Stimulated activated CD8-positive, alpha-beta memory T cell treated with anti-CD3 and anti-CD28 coated beads, Interleukin-12 subunit alpha, Interleukin-12 subunit beta, amount 100 ng/mL, for 4 hours (primary cell): ENCODE measurements at places on chromosomes 1 and 21.

DNA sequence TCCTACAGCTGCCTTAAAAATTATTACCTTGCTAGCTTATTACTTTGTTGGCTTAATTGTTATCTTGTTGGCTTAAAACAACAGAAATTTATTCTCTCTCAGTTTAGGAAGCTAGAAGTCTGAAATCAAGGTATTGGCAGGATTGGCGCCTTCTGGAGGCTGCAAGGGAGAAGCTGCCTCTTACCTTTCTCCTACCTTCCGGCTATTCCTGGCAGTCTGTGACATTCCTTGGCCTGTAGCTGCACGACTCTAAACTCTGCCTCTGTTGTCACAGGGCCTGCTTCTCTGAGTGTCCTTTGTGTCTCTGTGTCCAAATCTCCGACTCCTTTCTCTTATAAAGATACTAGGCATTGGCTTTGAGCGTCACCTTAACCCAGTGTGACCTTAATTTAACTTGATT lies 579.9 kb upstream of the B3GALT2 start:
- DNase-seq, result no peak

DNA sequence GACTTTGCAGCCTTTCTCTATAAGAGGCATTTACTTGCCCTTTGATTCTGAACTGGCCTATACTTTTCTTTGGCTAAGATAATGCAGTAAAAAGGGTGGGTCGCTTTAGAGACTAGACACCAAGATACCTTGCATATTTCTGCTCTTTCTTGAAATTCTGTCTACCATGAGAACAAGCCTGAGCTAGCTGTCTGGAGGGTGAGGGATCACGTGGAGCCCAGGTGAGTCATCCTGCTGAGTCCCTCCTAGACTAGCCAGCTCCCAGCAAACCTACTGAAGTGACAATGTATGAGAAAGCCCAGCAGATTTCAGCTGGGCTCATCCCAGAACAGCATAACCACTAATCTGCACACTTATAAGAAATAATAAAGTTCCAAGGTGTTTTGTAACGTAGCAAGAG lies 408.0 kb upstream of the KAZN start:
- no peak for DNase-seq

DNA sequence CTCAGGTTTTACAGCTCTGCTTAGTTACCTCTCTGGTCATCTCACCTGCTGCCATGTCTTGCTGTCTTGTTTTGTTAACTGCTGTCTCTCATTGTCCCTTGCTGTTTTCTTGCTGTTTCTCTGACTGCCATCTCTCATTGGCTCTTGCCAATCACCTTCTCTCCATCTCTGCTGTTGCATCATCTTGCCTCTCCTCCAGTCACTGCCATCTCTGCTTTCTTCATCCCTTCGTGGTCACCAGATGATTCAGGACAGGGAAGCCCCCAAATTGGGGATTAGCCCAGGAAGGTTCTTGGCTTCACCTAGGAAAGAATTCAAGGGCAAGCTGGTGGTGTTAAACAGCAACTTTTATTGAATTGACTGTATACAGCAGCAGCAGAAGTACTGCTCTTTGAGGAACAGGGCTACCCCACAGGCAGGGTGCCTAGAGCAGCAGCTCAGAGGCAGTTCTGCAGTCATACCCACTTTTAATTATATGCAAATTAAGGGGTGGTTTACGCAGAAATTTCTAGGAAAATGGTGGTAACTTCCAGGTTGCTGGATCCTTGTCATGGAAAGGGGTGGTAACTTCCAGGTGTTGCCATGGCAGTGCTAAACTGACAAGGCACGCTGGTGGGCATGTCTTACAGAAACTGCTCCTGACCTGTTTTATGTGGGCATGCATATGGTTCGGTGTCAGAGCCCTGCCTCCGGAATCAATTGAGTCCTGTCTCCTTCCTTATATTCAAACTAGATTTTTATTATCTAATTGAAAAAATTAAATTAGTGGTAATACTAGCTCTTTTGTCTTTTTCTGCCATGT lies 33.4 kb downstream of the SUCO start:
- DNase-seq, result no peak

DNA sequence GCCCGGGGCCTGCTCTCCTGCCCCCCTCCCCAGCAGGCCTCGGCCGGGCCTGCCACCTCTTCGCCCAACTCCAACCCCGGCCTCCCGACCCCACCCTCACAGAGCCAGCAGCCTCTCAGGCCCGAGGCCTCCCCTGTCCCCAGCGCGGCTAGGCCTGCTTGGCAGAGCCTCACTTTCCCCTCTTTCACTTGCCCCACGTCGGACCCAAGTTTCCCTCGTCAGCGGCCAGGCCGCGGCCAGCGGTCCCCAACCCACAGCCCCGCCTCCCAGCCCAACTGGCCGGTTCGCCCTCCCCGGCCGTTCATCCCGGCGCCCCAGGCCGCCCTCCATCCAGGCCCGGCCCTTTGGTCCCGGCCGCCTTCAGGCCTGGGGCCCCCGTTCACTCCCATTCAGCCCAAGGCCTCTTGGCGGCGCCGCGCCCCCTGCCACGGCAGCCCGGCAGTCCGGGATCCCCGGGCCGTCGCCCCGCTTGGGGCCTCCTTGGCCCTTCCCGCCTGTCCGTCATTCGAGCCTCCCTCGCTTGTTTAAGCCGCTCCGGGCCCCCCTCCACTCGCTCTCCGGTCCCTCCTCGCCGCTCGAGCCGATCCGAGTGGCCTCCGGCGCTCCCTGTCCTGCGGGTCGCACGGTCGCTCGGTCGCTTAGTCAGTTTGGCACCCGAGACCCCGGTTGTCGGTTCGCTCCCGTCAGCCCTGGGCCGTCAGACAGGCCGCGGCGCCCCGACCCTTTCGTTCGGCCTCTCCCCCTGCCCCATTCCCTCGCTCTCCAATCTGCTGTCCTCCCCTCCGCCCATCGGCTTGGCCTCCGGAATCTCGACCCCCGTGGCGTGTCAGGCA lies 1.4 kb downstream of the LRRC41 start:
- DNase-seq, result peak; percentile 33

DNA sequence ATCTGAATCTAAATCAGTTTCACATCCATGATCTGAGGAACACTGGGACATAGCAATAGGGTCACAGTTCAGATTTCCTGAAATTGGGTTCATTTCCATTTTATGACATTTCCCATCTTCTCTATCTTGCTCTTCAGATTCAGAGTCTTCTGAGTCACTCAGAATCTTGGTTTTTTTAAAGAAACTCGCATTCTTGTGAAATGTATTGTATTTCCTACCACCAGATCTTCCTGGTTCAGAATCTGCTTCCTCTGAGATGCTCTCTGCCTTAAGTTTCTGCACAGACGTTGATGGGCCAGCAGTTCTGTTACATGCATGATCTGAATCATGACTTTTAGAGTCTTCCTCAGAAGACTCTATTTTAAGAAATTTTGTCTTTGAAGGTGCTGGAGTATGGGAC lies 15.5 kb upstream of the PSMG1 start:
- DNase-seq, result no peak

DNA sequence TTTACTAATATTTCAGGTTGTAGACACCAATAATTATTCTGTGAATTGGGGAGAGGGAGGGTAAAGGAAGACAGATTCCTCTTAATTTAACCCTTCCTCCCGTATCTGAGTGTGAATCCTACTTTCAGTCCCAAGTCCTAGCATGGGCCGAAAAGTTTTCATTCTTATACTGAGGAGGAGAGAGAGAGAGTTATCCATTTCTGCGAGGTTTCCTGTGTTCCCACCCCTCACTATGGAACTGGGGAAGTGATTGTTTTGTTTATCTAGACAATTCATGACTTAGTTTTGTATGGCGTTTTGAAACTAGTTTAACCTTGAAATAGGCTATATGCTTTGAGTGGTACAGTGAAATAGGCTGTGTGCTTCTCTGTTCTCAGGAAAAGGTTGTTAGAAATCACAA lies 134.0 kb upstream of the DPYD start:
- DNase-seq, result no peak

DNA sequence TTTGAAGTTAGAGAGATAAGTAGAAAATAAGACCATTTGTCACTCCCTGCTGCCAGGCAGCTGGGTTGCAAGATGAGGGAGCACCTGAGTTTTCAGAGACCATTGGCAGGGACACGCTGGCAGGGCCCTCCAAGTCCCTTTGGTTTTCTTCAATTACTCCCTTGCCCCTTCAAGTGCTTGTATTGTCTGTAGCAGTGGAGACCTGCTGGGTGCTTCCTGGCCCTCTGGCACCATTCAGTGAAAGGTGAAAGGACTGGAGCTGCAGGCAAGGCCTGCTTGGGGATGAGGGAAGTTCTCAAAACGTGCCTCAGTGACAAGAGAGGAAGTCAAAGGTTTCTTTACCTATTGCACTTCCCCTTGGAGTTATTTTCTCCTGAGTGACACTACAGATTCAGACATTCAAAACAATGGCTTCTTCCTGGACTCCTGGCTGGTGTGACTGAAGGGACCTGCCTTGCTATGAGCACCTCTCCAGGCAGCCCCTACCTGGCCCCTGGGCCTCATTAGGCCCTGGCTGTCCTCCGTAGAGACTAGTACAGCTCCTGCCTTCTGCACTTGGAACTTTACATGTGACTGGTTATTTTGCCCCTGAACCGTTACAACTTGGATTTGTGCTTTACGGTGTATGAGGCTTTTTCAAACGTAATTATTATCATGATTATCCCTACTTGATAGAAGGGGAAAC lies 100.1 kb downstream of the C1orf21 start:
- DNase-seq, result no peak

DNA sequence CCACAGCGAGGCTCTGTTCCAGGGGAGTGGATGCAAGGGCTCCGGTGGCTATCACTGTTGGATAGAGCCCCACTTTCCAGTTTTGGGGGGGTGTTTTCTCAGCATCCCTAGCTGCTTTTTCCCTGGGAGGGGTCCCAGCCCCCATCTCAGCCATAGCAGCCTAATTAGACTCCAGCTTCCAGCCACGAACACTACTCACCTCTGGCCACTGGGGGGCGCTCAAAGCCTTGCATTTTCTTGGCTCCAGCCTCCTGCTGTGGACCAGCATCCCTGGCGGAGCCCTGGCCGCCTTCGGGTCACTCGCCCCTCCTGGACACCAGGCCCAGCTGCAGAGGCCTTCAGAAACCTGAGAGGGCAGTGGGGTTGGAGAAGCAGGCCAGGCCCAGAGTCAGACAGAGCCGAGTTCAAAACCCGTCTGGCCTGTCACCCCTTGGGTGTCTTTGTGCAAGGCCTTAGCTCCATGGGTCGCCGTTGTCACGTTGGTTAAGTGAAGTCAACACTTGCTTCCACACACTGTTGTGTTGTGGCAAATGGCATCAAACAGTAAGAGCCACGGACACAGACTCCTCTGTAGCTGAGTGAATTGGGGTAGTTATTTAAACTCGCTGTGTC lies 93.5 kb upstream of the ACTL8 start:
- no peak for DNase-seq

- no peak for DNase-seq
Observed at GRCh38 chr1:47779613-47780012, 217.6 kb downstream of the TRABD2B start.

GRCh38 chr1:153561466-153561985 lies 4.1 kb downstream of the S100A2 start:
- DNase-seq, result no peak

DNA sequence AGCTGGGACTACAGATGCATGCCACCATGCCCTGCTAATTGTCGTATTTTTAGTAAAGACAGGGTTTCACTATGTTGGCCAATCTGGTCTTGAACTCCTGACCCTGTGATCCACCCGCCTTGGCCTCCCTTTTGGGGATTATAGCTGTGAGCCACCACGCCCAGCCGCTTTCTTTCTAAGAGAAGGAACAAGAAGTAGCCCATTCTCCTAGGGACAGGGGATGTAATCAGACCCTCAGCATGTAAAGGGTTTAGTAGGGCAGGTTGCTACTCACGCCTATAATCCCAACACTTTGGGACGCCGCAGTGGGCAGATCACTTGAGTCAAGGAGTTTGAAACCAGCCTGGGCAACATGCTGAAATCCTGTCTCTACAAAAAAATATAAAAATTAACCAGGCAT lies 189.7 kb downstream of the TOMM20 start:
- no peak for DNase-seq
